T-helper 2 cell treated with Interferon-gamma antibody and Interleukin-4, amounts not matched to agents 5 μg/mL and 100 μg/mL, for 36 hours (primary cell): ENCODE measurements at places on chromosomes 4 and X.

GRCh38 chr4:122652379-122652778, 31.5 kb upstream of the IL21 start:
- no peak for DNase-seq

DNA sequence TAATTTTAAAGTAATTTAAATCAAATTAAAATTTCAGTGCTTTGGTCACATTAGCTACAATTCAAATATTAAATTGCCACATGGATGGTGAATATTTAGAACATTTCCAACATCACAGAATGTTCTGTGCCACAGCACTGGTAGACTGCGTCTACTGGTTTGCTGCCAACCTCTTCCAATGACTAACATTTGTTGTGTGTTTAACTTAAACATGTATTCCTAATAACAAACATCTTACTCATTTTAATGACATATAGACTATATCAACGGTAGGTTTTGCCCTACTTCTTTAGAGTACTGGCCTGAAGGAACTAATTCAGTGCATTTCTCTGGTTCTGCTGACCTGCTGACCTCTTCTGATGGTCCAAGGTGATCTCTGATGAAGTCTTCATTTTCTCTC, 157.6 kb downstream of the DCK start:
- DNase-seq: no peak

DNA sequence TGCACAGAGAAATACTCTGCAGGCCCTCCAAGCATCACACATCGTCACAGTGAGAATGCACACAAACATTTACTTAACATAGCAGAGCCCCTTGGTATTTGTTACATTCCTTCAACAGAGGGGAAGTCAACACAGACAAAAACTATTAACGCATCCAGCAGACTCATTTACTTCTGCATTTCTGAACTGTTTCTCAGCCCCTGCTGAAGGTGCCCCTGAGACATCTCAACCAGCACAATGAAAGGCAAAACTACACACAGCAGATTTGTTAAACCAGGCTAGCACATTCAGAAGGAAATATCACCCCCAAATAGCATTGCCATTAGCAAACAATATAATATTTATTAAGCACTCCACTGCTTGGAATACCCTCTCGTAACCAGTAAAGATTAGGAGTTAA, 367.0 kb downstream of the RAB28 start:
- DNase-seq: no peak

GRCh38 chr4:1494416-1495315, 88.4 kb upstream of the NKX1-1 start:
- no peak for DNase-seq

DNA sequence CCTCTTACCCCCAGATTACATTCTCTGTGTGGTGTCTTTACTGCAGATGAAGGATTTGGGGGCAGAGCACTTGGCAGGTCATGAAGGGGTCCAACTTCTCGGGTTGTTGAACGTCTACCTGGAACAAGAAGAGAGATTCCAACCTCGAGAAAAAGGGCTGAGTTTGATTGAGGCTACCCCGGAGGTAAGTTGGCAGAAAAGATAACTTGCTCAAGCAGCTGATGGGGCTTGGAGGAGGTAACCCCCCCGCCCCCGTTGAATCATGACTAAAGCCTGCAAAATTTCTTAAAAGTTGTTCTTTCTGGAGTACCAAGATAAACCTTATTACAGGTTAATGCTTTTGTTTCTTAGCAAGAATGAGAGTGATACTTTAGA, 1.5 kb downstream of the CCNG2 start:
- DNase-seq: no peak

GRCh38 chr4:168409089-168409801, 71.0 kb downstream of the DDX60L start:
- no peak for DNase-seq

DNA sequence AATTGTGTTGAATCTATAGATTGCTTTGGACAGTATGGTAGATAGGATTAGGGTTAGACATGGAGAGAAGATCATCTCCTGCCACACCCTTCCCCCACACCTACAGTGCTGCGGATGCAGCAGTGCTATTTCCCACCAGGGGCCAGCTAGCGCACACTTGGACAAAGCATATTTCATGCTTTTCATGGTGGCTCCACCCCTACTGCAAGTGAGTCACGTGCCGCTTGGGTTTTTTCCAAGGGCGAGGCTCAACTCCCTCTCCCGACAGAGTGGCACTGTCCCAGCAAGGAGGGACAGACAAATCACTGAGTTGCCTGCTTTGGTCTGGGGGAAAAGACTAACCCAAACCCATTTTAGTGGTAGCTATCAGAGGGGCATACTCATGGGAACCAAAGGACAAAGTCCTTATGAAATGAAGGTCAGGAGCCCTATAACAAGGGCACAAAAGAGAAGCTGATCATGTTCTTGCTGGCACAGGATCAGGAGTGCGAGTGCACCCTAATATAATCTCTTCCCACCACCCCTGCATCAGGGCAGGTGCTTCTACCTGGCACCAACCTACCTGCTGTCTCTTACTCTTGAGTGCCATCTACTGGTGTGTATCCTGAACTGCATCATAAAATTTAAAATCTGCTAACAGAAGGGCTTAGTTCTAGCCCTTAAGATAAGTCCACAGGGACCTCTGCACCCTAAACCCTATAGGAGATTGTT, 55.1 kb upstream of the PGAM4 start:
- peak; percentile 4 for DNase-seq

GRCh38 chr4:121070696-121071639, 1.4 kb downstream of the NDNF start:
- peak; percentile 9 for DNase-seq

- no peak for DNase-seq
Measured at GRCh38 chr4:109721033-109721432, 8.8 kb downstream of the PLA2G12A start.

GRCh38 chr4:58587856-58588255, 1477.7 kb upstream of the IGFBP7 start:
- no peak for DNase-seq
